IMR-90 (cell line): ENCODE measurements at places on chromosomes 3 and 15. TPM values are rescaled to one million over a fixed set of nuclear protein-coding genes. Genes with fewer than 3 reads are reported as not detected.
A peak's percentile ranks its signal among the peaks of the same experiment; 100 is the strongest.

The KBTBD12 gene
- total RNA-seq, result not detected in 2 replicates

The FMN1 gene
- total RNA-seq, result 17.6 and 29.4 TPM in 2 replicates

DNA sequence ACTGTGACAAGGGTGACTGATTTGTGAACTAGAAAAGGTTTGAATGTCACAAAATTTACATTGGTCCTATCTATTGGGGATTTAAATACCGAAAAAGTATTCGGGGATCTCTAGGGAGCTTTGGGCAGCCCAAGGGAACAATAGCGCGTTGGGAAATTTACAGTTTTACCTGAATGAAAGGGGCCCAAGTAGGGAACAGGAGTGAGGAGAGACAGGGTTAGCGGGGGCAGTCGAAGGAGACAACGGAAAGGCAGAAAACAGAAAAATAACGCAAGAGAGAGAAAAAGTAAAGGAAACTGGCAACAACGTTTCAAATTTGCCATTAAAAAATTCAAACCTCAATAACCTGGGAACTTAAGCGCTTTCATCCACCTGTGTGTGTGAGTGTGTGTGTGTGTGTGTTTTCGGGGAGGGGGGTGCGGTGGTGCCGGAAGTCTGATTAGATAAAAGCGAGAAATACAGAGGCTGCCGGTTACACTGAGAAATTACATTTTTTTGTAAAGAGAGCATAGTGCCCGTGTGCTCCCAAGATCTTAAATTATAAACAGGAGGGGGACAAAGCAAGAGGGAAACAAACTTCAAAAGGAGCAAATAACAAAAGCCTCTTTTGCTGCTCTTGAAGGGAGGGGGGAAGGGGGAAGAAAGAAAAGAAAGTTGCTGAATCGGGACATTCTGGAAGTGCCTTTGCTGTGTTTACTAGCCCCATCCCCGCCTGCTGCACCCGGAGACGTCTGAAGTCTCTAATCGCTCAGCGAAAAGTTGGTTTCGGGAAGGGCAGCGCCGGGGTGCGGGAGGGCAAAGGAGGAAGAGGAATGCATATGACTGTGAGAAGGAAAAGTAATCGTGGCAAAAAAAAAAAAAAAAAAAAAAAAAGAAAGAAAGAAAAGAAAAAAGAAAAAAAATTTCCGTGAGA is 721 bp upstream of the ZIC1 start:
- no peak for DNase-seq
- H3K36me3 ChIP-seq, result no peaks in the 10 kb centered on the region
- H3K27ac ChIP-seq, result no peak overlapping the region
- no peaks in the 10 kb centered on the region for H3K4me1 ChIP-seq

The LRRC2 gene
- 4.1 and 4.7 TPM in 2 replicates for total RNA-seq

The WNT5A gene
- 204 and 224 TPM in 2 replicates for total RNA-seq

- H3K4me1 ChIP-seq, result no peaks in the 10 kb centered on the region
- no peak overlapping the region for H3K4me3 ChIP-seq
- no peak for DNase-seq
- H3K27ac ChIP-seq, result no peak overlapping the region
- peaks cover 24% of the 10 kb centered on the region for H3K36me3 ChIP-seq
These were observed 64.0 kb upstream of the TTBK2 start for GRCh38 chr15:42984493-42985034.

The TTLL13 gene
- not detected in 2 replicates for total RNA-seq

DNA sequence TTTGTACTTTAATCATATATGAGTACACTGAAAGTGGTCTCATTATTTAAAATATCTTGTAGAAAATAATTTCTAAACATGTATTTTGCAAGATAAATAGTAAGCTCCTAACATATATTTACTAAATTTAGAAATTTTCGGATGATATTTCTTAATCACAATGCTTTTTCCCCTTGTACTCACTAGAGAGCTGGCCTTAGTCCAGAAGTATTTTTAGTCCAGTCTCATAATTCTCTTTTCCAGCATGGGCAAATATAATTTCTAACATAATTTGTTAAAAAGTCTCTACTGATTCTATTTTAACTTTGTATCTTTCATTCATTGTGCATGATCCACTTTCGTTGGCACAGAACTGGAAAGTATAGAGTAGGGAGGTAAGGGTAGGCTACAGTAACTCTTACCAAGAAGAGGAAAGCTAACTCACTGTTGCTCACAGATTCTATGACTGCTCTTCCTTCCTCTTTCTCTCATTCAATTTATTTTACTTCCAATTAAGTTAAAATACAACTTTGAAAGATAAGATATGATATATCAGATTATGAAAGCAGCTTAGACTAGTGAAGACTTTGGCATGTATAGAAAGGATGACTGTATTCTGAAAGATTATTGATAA is 39.3 kb downstream of the FGF7 start:
- H3K4me3 ChIP-seq, result no peak overlapping the region
- peaks cover 19% of the 10 kb centered on the region for H3K36me3 ChIP-seq
- no peak for DNase-seq
- H3K27me3 ChIP-seq, result no peaks in the 10 kb centered on the region
- H3K27ac ChIP-seq, result 0 out of 2 replicates have a peak overlapping the region, but pooled peaks have one; percentile 9
- H3K4me1 ChIP-seq, result peaks cover 11% of the 10 kb centered on the region

- no peaks in the 10 kb centered on the region for H3K36me3 ChIP-seq
- no peak for DNase-seq
- H3K27me3 ChIP-seq, result no peaks in the 10 kb centered on the region
- no peak overlapping the region for H3K27ac ChIP-seq
- no peak overlapping the region for H3K4me3 ChIP-seq
- H3K4me1 ChIP-seq, result no peaks in the 10 kb centered on the region
These were observed 434.0 kb downstream of the EPHB1 start for GRCh38 chr3:135229018-135229495.

GRCh38 chr3:77041811-77042210 is 1.9 kb downstream of the ROBO2 start:
- H3K4me1 ChIP-seq, result no peaks in the 10 kb centered on the region
- no peak overlapping the region for H3K4me3 ChIP-seq
- H3K27ac ChIP-seq, result no peak overlapping the region
- no peak for DNase-seq
- no peaks in the 10 kb centered on the region for H3K36me3 ChIP-seq

- H3K27ac ChIP-seq, result no peak overlapping the region
- no peaks in the 10 kb centered on the region for H3K36me3 ChIP-seq
- DNase-seq, result no peak
- no peaks in the 10 kb centered on the region for H3K27me3 ChIP-seq
These were observed 79.3 kb upstream of the RBMS3 start for GRCh38 chr3:29201604-29202003.

The FEZF2 gene
- total RNA-seq, result not detected in 2 replicates

The RPL39L gene
- 32.5 and 34.6 TPM in 2 replicates for total RNA-seq

The SLC12A1 gene
- total RNA-seq, result not detected in 2 replicates

GRCh38 chr3:138950006-138950644 is 3.1 kb downstream of the FOXL2NB start:
- H3K36me3 ChIP-seq, result no peaks in the 10 kb centered on the region
- H3K4me3 ChIP-seq, result peak overlapping the region; percentile 4; the same call in 1 of the 2 replicates
- peaks cover 2% of the 10 kb centered on the region; the same call in 1 of the 2 replicates for H3K4me1 ChIP-seq
- H3K27ac ChIP-seq, result no peak overlapping the region

The ATP13A5 gene
- not detected in 2 replicates for total RNA-seq

- peaks cover 67% of the 10 kb centered on the region for H3K27me3 ChIP-seq
- no peak overlapping the region for H3K27ac ChIP-seq
- DNase-seq, result no peak
- H3K4me1 ChIP-seq, result no peaks in the 10 kb centered on the region
- H3K4me3 ChIP-seq, result no peak overlapping the region
- H3K36me3 ChIP-seq, result no peaks in the 10 kb centered on the region
These were observed 35.6 kb upstream of the TLE3 start for GRCh38 chr15:70133296-70133695.

DNA sequence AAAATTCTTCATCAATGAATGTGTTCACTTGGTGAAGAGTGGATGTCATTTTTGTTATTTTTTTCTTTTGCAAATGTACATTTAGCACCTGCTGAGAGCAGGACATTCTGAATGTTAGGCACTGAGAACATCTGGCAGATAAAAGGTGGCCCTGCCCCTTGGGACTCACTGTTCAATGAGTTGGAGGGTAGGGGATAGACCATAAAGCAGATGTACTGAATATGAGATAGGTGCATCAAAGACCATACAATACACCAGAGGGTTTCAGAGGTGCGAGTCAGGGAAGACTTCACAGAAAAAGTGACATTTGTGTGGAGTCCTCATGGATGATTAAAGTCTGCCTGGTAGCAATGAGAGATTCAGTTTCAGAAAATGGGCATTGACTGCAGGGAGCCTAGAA is 34.2 kb downstream of the EEFSEC start:
- H3K36me3 ChIP-seq, result no peaks in the 10 kb centered on the region
- no peak overlapping the region for H3K27ac ChIP-seq
- no peak for DNase-seq
- H3K4me1 ChIP-seq, result 0 out of 2 replicates have a peak, but pooled peaks cover 2% of the 10 kb centered on the region

GRCh38 chr3:99498550-99499234 is 139.7 kb upstream of the COL8A1 start:
- peaks cover 7% of the 10 kb centered on the region for H3K4me1 ChIP-seq
- H3K36me3 ChIP-seq, result no peaks in the 10 kb centered on the region
- peak; percentile 25 for DNase-seq
- H3K27me3 ChIP-seq, result no peaks in the 10 kb centered on the region
- no peak overlapping the region for H3K4me3 ChIP-seq
- no peak overlapping the region for H3K27ac ChIP-seq

DNA sequence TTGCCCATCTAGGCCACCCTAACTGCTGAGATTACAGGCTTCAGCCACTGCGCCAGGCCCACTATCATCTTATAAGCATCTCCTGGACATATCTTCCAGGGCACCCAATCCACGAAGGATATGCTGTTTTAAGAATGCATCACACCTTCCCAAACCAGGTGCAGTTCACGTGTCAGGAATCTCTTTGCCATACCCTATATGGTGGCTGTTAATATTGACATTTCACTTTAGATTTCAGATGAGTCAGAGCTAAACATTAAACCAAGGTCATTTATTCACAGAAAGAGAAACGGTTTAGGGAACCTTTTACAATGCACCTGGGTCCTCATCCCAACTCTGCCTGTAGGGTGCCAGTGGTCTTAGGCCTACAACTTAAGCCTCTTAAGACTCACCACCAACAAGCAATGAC is 85.7 kb downstream of the TBL1XR1 start:
- no peak for DNase-seq
- no peak overlapping the region for H3K4me3 ChIP-seq
- peaks cover 10% of the 10 kb centered on the region; the same call in 1 of the 2 replicates for H3K4me1 ChIP-seq
- no peaks in the 10 kb centered on the region for H3K36me3 ChIP-seq
- H3K27ac ChIP-seq, result no peak overlapping the region
- no peaks in the 10 kb centered on the region for H3K27me3 ChIP-seq

GRCh38 chr3:8968375-8968882 is 5.2 kb upstream of the RAD18 start:
- no peak overlapping the region for H3K27ac ChIP-seq
- peaks cover 2% of the 10 kb centered on the region; the same call in 1 of the 2 replicates for H3K27me3 ChIP-seq
- H3K36me3 ChIP-seq, result no peaks in the 10 kb centered on the region
- no peak for DNase-seq
- no peak overlapping the region for H3K4me3 ChIP-seq

The CCNB2 gene
- total RNA-seq, result 52.5 and 57.2 TPM in 2 replicates

The ZMYND10 gene
- 0.83 and 1.1 TPM in 2 replicates for total RNA-seq

DNA sequence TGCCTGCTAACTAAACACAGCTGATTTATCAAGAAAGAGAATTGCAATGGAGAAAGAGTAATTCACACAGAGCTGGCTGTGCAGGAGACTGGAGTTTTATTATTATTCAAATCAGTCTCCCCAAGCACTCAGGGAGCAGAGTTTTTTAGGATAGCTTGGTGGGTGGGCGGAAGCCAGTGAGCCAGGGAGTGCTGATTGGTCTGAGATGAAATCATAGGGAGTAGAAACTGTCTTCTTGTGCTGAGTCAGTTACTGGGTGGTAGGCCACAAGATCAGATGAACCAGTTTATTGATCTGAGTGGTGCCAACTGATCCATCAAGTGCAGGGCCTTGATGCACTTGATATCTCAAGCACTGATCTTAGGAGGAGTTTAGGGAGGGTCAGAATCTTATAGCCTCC is 891.9 kb upstream of the CADM2 start:
- no peak overlapping the region for H3K4me3 ChIP-seq
- H3K27me3 ChIP-seq, result no peaks in the 10 kb centered on the region
- no peaks in the 10 kb centered on the region for H3K4me1 ChIP-seq
- H3K36me3 ChIP-seq, result no peaks in the 10 kb centered on the region

The P2RY13 gene
- not detected in 2 replicates for total RNA-seq

- no peak overlapping the region for H3K4me3 ChIP-seq
- no peak overlapping the region for H3K27ac ChIP-seq
- no peak for DNase-seq
- peaks cover 11% of the 10 kb centered on the region for H3K27me3 ChIP-seq
- H3K36me3 ChIP-seq, result no peaks in the 10 kb centered on the region
These were observed 29.1 kb upstream of the LYZL4 start for GRCh38 chr3:42439261-42440115.

- no peak overlapping the region for H3K4me3 ChIP-seq
- H3K27me3 ChIP-seq, result no peaks in the 10 kb centered on the region
- no peaks in the 10 kb centered on the region for H3K4me1 ChIP-seq
- DNase-seq, result no peak
- H3K27ac ChIP-seq, result no peak overlapping the region
These were observed 12.9 kb downstream of the DZIP3 start for GRCh38 chr3:108602249-108602934.

DNA sequence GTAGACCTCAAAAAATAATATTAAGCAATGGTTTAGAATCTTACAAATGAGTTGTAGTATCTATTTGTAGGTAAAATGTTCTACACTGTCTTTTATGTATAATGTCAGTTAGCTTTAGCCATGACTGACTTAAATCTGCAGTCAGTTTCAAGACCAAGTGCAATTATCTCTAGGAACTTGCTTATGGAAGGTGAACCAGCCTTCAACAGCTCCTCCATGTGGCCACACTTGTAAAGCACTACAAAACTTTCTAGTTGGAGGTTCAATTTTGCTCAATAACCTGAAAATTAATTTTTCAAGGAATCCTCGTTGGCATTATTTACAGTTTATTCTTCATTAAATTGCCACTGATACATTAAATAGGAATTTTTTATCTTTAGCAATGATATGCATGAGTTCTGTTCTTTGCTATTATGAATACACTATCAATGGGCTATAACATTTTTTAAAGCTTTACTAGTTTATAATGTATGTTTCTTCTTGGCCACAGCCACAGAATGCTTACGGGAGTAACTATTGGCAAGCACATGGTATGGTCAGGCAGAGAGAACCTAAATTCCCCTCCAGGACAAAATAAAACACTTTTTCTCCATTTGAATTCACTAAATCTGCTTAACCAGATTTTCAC is 315.3 kb upstream of the UBE2E2 start:
- DNase-seq, result peak; percentile 21
- H3K27ac ChIP-seq, result no peak overlapping the region
- no peak overlapping the region for H3K4me3 ChIP-seq
- no peaks in the 10 kb centered on the region for H3K4me1 ChIP-seq
- no peaks in the 10 kb centered on the region for H3K27me3 ChIP-seq

The SLC51B gene
- not detected in 2 replicates for total RNA-seq

The SLC2A2 gene
- total RNA-seq, result not detected in 2 replicates
